Liver (tissue), 10 donors: ENCODE measurements at places on chromosomes 12 and 14.

DNA sequence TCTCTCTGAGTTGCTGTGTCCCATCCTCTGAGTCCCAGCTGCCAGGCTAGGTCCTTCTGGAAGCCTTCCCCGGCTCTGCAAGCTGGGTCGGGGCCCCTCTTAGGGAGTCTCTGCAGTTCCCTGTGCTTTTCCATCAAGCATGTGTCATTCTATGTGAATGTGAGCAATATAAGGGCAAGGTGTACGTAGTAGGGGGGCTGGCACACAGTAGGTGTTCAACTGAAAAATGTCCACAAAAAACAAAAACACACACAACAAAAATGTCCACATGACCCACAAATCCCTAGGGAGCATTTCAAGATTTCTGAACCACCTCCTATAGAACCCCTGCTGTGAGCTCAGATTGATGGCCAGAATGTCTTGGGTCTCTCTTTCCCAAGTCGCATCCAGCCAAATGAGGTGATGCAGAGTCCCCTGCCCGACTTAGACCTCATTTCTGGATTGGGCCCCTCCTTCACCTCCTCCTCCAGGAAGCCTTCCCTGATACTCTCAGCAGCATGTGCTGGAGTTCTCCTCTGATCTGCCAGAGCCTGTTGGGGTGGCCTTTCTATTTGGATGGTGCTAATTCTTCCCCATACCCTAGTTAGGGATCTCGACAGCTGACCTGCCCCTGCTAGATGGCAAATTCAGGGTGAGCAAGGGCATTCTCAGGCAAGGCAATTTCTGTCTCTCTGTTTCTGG, 196.1 kb upstream of the LHX5 start:
- no peak for DNase-seq

DNA sequence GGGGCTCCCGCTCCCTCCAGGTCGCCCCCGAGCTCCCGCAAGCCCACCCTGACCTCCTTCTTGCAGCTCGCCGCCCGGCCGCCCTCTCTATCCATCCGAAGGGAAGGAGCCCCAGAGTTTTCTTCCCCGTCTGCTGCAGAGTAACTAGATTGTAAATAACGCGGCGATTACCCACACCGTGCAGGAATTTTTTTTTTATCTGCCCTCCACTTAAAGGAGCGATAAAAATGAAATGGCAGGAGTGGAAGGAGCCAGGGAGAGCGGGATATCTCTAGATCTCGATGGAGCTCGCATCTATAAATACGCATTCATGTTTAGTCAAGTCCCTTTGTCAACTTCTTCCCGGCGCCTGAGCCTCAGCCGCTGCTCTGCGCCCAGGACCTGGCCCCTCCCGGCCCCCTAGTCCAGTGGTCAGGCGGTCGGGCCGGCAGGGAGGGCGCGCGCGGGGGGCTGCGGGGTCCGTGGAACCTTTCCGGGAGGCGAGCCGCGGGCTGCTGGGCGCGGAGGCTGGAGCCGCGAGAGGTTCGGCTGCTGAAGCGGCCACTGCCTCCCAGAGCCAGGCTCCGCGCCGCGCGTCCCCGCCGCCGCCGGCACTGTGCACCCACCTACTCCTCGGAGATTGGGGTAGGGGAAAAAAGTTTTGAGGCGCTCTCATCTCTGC, 386.0 kb downstream of the BCAT1 start:
- DNase-seq, result peak; percentile 37

DNA sequence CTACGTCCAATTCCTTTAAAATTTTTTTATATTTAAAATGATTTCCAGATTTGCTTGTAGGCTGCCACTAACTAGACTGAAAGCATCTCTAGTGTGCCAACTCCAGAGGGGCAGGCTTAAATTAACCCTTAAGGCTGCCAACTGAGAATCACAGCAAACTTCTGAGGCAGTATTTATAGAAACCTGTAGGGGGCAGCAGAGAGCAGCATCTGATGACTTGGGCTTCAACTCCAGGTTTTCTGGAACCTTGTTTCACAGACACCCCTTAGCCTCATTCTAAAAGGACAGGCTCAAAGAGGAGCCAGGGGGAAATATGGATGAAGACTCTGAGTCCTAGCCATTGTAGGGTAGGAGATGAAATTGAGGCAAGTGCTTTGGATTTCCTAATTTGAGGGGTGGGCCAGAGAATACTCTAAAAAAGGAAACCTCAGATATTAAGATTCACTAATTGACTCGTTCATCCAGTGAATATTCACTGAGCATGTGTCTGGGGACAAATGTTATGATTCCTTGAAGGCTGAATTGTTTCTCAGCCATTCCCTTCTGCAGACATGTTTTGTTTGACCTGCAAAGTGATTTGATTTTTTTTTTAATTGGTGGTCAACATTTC, 63.3 kb upstream of the HSPB8 start:
- peak; percentile 43 for DNase-seq

GRCh38 chr14:59225281-59225680, 36.8 kb downstream of the DAAM1 start:
- DNase-seq, result no peak

DNA sequence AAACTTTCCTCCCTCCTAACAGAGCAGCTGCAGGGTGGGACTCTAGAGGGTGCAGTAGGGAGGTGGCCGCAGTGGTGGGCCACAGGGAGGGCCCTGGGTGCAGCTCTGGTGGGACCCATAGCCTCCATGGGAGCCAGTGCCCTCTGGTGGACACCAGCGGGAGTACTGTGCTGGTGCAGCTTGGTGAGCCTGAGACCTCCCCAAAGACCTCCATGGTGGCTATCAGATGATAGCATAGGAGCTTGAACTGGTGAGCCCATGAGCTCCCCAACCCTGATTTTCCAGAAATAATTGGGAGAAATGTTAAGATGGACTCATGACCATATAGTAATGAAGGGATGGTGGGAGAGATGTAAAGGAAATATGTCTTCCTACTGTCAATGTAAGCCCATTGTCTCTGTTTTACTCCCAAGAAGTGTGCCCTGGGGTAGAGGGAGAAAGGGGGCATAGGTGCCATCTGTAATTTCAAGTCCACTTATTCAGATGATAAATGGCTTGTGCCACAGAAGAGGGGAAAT, 98.7 kb downstream of the GAS2L3 start:
- DNase-seq, result peak; percentile 61

GRCh38 chr12:46892887-46893286, 67.1 kb upstream of the SLC38A4 start:
- DNase-seq, result no peak

DNA sequence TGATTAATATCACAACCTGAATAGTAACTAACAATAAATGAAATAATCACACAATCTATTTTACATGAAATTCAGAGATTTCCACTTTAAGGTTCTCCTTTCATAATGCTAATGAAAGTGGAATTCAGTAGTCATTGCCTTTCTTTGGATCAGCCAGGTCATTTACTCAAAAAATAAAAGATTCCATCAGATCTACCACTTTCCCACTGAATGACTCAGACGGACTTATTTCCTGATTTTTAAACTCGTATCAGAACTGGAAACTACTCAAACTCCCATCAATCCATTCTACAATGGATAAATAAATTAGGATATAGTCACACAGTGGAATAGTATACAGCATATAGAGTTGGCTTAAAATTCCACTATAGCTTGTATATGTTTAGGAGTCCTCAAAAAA, 237.1 kb downstream of the MED13L start:
- no peak for DNase-seq

DNA sequence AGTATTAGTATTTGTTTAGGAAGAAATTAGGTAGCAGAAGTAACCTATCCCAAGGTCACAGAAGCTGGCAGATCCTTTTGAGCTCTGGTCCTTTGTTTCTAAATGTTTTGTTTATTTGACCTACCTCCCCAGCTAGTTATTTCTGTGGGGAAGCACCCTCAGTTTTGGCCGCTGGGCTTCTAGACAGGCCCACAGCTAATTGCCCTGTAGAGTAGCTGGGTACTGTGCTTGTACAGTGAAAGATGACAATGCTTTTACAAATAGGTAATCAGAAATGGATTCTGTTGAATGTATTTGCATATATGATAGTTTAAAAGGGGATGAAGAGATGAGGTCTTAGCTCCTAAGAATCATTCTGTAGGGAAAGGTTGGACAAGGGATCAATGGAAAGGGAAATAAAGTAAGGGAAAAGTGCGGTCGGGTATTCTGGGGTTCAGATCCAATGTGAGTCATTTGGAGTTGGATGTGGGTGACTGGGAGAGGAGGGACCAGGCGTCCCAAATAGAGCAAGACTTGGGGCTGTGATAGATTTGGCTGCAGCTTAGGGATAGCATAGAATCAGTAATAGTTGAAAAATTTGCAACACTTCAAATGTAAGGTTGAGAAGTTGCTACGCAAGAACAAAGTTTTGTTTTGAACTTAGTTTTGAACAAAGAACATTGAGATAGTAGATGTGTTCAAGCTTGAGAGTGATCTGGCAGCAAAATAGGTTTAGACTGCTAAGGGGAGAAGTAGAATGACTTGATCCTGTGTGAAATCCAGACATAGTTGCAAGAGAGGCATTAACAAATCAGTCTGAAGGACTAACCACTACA, 3.6 kb downstream of the NUDT4 start:
- DNase-seq, result no peak

- DNase-seq, result no peak
Measured at GRCh38 chr12:105741786-105742566, 396.8 kb downstream of the NUAK1 start.

GRCh38 chr12:15522574-15523187, 200.4 kb downstream of the PTPRO start:
- no peak for DNase-seq

DNA sequence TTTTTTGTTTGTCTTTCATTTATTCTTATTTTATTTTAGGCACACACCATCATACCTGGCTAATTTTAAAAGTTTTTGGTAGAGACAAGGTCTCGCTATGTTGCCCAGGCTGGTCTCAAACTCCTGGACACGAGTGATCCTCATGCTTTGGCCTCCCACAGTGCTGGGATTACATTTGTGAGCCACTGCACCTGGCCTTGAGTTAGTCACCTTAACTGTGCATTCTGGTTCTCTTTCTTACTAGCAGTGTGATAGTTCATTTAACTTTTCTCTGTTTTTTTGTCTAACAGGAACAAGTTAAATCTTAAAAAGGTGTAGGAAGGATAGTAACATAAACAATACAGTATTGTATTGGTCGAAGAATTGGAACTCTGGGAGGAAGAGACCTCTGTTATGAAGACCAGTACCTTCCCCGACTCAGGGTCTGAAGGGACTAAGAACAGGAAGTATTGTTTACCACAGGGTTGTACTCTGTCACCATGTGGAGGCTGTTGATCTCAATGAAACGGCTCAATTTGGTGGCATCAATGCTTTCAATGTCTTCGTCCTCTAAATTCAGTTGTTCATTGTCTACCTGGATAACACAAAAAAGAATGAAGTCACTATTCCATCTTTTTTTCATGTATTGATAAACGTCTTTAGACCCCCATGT, 17.7 kb downstream of the ERP27 start:
- DNase-seq, result no peak

- DNase-seq, result no peak
Measured at GRCh38 chr12:69792533-69792932, 32.5 kb upstream of the MYRFL start.

DNA sequence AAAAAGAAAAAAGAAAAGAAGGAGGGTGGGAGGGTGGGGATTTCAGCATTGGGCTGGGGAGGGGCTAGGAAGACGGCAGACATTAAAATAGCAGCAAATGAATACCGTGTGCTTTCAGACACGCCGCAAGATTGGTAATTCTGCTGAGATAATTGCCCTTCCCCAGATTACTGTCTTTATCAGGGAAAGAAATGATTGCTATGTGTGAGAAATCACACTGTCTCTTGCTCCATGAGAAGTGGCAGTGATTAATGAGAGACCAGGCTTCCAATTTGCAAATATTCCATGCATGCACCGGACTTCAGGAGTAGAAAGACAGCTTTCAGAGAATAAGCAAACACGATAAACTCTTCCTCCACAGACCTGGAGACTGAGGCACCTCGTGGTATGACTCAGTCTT, 7.6 kb upstream of the KCNA5 start:
- no peak for DNase-seq

DNA sequence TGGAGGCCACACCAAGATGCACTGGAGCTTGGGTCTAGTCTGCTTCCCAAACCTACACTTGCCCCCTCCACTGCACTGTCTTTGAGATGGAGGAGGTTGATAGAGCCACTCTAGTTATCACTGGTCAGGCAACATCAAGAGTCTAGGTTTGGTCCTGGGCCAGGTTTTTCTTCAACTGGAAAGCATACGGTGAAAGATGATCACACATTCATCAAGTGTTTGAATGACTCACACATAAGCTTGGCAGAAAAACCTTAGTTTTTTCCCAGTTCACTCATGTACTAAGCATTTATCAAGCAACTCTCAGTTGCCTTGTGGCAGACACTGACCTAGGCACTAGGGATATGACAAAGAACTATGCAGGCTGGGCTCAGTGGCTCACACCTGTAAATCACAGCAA, 84.5 kb downstream of the PLEKHG3 start:
- no peak for DNase-seq

- no peak for DNase-seq
Measured at GRCh38 chr14:100341301-100342031, 18.3 kb downstream of the SLC25A47 start.

DNA sequence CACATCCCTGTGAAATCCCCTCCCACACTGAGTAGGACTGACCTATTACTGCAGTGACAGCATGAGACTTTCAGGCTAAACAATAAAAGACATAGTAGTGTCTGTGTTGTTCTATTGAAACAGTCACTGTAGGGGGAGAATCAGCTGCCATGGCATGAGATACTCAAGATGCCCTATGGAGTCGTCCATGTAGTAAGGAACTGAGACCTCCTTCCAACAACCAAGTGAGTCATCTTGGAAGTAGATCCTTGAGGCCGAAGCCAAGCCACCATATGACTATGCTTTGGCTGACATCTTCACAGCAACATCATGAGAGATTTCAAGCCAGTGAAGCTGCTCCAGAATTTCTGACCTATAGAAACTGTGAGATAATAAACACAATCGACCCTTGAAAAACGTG, 12.1 kb upstream of the LRP6 start:
- no peak for DNase-seq

- DNase-seq, result no peak
Measured at GRCh38 chr14:50389668-50390441, 6.8 kb downstream of the CDKL1 start.

DNA sequence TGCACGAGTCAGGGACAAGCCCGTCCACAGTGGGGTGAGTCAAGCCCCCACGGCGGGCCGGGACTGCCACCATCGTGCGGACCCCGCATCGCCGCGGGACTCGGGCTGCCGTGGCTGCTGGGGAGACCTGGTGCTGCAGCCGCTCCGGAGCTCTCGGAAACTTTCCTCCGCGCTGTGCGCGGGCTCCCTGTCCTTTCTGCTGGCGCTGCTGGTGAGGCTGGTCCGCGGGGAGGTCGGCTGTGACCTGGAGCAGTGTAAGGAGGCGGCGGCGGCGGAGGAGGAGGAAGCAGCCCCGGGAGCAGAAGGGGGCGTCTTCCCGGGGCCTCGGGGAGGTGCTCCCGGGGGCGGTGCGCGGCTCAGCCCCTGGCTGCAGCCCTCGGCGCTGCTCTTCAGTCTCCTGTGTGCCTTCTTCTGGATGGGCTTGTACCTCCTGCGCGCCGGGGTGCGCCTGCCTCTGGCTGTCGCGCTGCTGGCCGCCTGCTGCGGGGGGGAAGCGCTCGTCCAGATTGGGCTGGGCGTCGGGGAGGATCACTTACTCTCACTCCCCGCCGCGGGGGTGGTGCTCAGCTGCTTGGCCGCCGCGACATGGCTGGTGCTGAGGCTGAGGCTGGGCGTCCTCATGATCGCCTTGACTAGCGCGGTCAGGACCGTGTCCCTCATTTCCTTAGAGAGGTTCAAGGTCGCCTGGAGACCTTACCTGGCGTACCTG, 1.1 kb downstream of the PDE3A start:
- peak; percentile 40 for DNase-seq
